Stimulated activated CD4-positive, alpha-beta T cell treated with anti-CD3 and anti-CD28 coated beads, Interleukin-1b, Interleukin-23, amount 100 ng/mL, for 1 hour (primary cell): ENCODE measurements at places on chromosomes 11 and 22.

- no peak for DNase-seq
Observed at GRCh38 chr11:30435488-30435887, 112.6 kb downstream of the ARL14EP start.

GRCh38 chr22:23068096-23068831 lies 2.1 kb upstream of the GNAZ start:
- no peak for DNase-seq

DNA sequence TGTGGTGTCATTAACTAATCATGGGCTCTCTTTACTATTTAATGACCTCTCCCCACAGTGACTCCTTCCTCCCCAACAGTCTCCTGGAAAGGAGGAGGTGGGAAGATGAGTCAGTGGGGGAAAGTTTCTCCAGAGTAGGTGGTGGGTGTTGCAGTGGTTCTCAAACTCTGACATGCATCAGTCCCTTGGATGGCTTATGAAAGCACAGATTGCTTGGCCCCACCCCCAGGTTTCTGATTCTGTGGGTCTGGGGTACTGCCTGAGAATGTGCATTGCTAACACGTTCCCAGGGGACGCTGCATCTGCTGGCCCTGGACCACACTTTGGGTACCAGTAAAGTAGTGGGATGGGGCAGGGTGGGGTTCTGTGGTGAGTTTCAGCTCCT lies 9.8 kb downstream of the CD82 start:
- no peak for DNase-seq

- no peak for DNase-seq
Observed at GRCh38 chr22:36884349-36885158, 23.7 kb downstream of the NCF4 start.

- DNase-seq, result no peak
Observed at GRCh38 chr11:34909955-34910354, 6.2 kb downstream of the APIP start.

- no peak for DNase-seq
Observed at GRCh38 chr11:120238968-120239620, 846 bp upstream of the POU2F3 start.

- no peak for DNase-seq
Observed at GRCh38 chr11:63521896-63522295, 14.7 kb upstream of the PLAAT4 start.
